Central memory CD4-positive, alpha-beta T cell (primary cell): ENCODE measurements at places on chromosomes 12 and 14.
A peak's percentile ranks its signal among the peaks of the same experiment; 100 is the strongest.

GRCh38 chr14:89445273-89445973 lies 28.4 kb upstream of the FOXN3 start:
- DNase-seq, result no peak

DNA sequence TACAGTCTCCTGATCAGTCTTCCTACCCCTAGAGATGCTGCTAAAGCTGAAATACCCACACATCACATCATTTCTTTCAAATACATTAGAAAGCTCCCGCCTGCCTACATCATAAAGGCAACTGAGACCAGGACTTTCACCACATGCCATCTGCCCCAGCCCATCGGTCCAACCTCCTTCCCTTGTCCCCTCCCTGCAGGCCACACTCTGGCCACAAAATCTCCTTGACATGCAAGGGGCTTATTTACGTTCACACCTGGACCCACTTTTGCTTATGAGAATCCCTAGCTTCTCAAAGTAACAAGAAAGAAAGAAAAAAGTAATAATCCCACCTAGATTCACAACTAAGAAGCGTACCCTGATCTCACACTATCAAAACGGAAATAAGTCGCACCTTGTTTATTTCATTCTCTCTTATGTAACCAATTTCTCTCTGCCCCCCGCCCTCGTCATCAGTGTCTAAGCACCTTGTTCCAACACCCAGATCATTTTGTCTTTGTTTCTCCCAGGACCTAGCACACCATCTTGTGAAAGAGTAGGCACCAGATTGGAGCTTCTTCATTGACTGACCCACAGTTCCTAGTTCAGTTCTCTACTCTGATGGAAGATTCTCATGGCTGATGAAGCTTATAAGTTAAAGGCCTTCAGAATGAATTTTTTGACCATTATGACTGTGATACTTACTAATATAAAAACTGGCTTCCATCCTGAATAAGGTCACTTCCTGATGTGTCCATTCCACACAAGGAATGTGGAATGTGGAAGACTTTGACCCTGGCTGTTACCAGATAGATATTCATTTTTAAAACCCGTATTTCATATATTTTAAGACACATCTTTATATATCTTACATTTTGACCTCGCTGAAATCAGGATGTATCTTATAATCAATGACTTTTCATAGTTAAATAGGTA lies 7.7 kb downstream of the WSB2 start:
- DNase-seq, result peak; percentile 35

DNA sequence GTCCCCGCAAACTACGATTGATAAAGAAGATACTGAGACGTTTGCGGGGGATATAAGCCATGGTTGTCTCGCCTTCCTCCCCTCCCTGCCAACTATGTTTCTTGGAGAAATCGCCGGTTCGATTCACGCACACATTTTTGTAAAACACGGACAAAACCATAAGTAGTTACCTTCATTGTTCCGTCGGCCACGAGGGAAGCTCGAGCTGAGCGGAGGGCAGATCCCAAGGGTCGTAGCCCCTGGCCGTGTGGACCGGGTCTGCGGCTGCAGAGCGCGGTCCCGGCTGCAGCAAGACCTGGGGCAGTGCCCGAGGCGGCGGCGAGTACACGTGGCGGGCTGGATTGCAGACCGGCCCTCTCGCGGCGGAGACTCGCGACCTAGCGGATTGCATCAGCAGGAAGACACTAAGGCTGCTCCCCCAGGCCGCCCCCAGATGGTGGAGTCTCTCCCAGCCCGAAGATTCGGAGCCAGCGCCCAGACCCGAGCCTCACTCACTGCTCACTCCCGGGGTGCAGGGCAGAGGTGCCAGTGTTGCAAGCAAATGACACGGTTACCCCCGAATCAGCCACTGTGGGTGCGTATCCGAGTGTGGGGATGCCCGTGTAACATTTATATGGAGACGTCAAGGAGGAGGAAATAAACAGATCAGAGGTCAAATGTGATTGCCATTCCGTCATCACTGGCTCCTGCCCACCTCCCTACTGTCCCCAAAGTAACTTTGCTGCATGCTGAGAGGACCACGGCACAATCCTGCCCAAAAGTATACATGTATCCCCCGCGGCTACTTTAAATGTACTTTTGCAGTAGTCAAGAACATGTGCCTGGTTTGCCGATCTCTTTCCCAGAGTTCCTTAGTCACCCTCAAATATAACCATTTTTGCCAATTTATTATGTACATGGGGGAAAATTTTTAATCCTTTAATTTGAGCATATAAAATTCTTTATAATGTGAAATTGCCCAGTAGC lies at the start of gene BCAT1:
TSS of gene BCAT1 (minus strand) at position 345 of the 966 bp plus-strand sequence. CDS start at position 176, 169 bp downstream.
- no peak for DNase-seq

DNA sequence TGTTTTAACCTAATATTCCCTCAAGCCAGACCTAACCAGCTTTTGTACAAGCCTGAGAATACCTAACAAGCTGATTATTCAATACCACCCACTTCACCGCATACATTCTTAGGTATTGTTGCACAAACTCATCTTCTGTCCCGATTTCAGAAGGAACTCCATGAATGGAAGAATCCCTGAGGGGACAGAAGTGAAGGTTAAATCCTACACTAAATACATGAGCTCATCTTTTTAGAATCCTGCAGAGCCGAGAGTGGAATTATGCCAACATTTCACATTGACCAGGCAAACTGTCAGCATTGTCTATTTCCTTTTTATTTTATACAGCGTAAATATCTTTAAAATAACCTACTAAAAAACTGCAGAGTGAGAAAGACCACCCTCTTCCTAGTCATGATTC lies 140.7 kb upstream of the PRICKLE1 start:
- DNase-seq, result no peak

DNA sequence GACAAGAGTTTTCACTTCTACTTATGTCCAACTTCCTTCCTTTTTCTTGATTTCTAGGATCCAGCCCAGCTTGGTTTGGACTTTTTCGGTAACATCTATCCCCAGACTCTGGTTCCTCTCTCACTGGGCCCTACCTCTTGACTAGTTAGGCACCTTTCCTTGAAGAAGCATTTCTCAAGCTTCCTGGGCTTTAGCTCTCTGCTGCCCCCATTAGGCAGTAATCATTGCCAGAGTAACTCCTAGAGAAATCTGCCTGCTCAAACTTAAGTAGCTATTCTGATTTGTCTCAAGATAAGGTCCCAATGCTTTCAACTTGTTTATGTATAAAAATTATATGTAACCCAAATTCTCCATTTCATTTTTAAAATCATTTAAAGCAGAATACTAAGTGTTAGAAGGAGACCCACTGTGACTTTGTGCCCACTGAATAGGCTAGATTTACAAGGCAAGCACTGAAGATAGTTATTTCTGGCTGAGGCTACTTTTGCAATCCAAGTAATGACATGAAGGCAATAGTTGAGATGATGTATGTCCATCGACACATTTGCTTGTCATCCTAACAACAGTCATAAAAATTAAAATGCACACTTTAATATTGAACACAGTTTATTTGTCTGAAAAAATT lies 275.0 kb upstream of the G2E3 start:
- no peak for DNase-seq

DNA sequence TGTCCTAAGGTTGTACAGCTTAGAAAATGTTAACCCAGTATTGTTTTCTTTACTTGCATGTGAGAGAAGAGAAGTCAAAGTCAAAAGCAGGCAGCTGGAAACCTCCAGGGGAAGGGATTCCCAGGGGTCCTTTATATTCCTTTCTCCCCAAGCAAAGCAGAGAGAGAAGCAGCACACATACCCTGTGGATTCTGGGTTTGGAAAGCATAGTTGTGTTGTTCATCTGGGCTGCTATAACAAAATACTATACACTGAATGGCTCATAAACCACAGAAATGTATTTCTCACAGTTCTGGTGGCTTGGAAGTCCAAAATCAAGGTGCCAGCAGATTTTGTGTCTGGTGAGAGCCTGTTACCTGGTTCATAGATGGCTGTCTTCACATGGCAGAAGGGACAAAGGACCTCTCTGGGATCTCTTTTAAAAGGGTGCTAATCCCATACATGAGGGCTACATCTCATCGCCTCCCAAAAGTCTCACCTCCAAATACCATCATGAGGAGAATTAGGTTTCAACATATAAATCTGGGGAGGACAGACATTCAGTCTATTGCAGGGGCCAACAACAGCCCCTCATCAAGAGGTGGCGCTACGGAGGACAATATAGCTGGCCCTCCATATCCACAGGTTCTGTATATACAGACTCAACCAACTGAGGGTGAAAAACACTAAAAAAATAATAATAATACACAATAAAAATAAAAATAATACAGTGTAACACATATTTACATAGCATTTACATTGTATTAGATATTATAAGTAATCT lies 19.3 kb upstream of the PCNX1 start:
- DNase-seq, result no peak

DNA sequence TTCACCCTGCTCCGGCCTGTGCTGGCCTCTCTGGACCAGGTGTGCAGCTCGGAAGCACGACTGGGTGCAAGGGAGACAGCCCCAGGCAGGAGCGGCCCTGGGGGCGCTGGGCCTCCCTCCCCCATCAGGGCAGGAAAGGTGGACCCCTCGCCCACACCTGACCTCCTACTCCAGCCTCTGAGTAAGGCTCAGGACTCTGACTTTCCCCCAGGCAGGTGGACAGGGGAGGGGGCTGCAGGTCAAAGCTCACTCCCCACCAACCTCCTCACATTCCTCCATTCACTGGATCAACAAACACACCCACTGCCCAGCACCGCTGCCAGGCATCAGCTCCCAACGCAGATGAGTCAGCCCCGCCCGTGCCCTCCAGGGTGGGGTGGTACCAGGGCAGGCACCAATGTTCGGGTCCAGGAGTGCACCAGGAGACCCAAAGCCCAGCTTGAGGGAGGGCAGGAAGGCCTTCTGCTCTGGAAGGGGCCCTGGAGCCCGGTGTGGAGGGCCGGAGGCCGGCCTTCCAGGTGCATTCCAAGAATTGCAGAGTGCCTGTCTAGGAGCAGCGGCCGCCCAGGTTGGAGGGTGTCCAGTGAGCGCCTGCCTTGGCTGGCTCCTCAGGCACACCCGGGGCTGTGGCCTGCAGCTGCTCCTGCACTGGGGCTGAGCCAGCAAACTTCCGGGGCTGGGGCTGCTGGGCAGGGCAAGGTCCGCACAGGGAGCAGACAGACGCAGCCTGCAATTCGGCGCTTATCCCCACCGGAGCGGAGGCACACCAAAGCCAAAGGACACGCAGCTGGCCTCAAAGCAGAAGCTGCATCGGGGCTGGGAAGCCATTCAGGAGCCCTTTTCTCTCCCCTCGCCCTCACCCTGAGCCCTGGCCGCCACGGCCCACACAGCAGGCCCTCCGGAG lies 1.6 kb upstream of the INF2 start:
- no peak for DNase-seq

GRCh38 chr12:109393437-109394345 lies 46.0 kb downstream of the MYO1H start:
- DNase-seq, result peak; percentile 31

- DNase-seq, result no peak
These were observed 57.1 kb downstream of the TNFAIP2 start for GRCh38 chr14:103180331-103180730.

- no peak for DNase-seq
These were observed 66.0 kb downstream of the ARL6IP4 start for GRCh38 chr12:123046431-123046830.

DNA sequence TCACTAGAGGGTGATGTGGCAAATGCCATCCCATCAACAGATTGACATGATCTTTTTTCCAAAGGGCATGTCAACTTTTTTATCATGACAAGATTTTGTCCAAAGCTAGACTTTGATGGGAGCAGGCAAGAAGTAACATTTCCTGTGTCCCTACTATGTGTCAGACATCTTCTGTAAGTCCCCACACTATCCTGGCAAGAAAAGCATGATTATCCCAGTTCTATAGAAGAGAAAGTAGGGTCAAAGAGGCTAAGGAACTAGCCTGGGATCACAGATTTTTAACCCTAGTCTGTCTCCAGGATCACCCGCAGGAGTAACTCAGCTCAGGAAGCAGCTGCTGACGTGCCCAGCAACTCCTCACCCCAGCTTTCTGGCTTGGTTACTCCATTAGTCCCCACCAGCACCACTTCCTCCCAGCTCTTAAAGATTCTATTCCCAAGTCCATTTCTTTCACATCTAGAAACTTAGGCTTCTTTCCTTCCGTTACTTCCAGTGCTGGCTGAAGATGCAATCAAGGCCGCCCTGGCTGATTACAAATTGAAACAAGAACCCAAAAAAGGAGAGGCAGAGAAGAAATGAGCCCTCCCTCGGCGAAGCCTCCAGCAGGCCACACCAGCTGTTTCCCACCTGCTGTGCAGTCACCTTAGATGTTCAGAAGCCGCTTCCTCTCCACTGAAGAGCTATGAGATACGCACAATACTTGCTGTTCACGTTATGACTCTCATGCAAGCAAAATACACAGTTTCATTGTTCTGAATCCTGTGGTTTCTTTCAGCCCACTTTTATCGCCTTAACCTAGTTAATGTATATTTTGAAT lies 6.2 kb downstream of the ISCU start:
- DNase-seq, result peak; percentile 84

DNA sequence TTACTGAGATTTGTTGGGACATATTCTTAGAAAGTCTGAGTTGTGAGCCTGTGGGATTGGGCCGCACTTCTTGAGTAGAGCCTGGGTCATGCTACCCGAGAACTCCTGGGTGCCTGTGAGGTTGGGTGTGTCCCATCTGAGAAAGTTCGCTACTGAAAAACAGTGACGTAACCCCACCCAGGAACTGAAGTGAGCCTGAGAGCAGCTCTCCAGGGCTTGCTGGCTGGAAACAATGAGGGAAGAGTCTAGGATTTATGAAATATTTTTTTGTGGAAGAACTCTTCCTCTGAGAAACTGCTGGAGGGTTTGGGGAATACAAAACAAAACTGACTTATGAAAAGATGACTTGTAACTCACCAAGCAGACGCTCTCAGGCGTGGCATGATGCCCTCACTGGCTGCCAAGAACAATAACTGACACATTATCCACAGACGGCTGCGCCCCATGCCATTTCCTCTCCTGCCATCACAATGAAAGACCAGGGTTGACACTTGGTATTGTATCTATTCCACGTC lies 69.2 kb downstream of the RASSF3 start:
- peak; percentile 79 for DNase-seq

DNA sequence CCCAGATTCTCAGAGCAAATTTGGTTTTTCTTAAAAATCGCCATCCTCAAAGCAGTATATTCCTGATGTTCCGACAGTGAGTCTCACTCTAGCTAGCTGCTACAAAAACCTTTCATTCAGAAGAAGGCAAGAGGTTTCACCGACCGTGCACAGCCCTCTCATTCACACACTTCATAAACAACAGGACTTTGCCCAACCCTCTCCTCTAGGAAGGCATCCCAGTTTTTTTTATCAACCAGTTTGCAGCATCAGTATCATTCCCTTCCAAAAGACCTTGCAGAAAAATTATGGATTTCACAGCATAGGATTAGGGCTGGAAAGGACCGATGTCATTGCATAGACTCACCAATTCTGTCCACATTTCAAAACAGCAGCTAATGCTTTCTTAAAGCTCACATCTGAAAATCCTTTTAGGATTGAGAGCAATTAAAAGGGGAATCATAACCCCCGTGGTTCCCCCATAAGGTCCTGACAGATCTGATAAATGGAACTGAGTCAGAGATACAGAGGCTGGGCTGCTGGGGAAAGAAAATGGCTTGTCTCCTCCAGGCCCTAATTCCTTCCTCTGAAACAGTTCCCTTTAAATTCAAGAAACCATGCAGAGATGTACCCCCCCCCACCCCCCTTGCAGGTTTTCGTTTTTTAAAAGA lies 597 bp downstream of the SVOP start:
- no peak for DNase-seq
